ENCODE measurements at places on chromosomes 12 and 14.

- DNase-seq = no peak
Measured at GRCh38 chr14:99571303-99571986, 32.6 kb downstream of the CCDC85C start.

GRCh38 chr12:122389677-122390076 lies 32.8 kb downstream of the CLIP1 start:
- no peak for DNase-seq

- DNase-seq = no peak
Measured at GRCh38 chr14:25546826-25547225, 496.9 kb upstream of the STXBP6 start.

DNA sequence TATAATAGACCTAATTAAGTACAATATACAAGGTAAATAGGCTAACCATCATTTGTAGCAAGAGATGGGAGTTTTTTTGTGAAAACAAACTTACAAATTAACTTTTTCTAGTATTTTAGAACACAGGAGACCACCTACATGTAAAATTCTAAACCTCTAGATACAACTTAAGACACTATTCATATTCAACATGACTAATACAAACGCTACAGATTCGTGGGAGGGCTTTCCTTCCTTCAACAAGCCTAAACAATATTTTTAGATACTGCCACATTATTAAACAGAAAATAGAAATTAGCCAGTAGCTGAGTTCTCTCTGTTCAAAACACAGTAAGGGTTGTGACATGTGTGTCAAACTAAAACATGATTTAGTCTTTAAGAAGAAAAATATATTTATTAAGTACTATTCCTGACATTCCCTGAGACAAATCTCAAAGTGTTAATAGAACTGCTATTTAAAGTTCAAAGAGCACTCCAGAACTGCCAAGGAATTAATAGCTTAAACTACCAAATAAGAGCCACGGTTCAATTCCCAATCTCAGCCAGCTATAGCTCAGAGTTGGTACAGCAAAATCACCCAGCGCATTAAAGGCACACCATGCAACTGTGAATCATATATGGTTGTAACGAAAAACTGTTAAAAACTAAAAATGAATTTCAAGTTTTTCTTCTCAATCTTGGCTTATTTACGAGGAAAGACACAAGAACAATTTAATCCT lies 10.7 kb downstream of the MED13L start:
- no peak for DNase-seq

DNA sequence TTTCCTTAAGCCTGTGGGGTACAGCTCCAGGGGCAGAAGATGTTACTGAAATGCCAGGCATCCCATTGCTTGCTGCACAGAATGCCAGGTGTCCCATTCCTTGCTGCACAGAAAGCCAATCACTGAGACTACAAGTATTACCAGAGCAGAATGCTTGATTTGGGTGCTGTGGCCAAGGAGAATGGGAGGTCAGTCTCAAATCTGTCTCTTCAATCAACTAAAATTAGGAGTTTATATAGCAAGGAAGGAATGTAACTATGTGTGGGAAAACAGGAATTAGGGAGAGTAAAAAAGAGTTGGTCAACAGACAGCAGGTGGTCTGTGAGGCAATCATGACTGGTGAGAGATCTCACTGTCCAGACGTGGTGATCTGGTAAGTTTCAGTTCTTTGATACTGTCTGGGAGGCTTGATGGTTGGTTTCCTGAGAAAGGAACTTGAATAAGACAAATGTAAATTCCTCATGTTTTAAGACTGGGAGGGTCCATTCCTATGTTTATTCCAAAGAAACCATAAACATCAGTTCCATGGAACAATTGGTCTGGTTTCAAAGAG lies 31.2 kb upstream of the VASH1 start:
- DNase-seq = no peak

DNA sequence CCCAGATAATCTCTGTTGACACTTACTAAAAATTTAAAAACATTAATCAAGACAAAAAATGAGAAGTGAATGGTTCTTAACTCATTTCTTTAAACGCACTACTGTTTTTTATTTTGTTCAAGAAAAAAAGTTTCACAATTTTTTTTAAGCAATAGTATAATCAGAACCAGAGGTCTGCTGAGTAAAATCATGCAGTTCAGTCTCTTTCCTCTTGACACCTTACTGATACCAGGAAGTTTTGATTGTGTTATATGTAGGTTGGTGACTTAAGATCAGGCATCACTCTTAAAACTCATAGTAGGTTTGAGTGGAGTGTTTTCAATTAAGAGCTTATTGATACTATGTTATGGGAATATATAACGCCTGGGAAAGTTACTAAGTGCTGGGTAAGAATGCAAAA lies 121.4 kb downstream of the TRMT5 start:
- DNase-seq = no peak

DNA sequence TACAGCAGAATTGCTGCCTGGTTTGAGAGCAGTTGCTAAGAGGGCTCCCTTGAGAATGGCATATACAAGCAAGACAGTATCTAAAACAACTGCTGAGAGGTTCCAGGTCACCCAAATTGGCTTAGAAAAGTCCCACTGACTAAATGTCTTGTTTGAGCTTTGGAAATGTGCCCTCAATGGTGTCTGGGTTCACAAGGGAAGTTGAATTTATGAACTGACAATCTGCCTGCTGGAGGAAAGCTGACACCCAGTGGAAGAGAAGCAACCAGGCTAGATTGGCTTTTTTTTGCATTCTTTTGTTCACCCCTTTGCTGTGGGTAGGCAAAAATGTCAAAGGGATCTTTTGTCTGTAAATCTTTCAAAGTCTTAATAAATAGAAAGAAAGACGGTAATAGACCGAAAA lies 44.6 kb upstream of the NPFF start:
- no peak for DNase-seq

DNA sequence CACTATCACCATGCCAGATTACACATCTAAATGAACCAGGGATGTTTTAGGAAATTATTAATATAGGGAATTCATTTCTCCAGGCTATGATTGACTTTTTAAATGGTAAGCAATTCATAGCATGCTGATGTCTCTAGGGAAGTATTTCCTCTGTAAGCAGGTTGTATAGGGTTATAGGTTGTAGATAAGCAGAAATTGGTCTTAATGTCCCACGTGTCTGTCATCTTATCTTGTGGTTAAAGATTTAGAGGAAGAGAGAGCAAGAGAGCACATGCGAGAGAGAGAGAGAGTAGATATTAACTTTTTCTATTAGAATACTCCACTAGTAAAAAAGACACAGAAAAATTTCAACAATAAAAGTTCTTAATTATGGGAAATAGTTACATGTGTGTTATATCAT lies 32.6 kb downstream of the TRHDE start:
- no peak for DNase-seq

- DNase-seq = no peak
Measured at GRCh38 chr12:116694653-116695463, 43.0 kb downstream of the SPRING1 start.

DNA sequence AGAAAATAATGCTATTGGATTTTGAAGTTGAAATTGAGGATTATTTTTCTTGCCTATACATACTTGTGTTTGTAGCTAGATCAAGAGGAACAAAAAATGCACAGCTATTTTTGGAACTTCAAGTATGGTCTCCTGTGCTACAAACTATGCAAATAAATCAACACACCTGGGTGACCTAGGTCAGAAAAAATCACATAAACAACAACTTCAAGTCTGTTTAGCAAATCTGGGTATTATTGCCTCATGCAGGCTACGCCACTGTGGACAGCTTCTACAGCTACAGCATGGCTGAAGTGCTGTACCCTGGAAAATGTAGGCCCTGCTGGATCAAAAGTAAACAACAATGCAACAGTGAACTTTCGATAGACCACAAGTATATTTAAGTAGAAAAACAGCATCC lies 87.5 kb downstream of the SLC6A15 start:
- no peak for DNase-seq

DNA sequence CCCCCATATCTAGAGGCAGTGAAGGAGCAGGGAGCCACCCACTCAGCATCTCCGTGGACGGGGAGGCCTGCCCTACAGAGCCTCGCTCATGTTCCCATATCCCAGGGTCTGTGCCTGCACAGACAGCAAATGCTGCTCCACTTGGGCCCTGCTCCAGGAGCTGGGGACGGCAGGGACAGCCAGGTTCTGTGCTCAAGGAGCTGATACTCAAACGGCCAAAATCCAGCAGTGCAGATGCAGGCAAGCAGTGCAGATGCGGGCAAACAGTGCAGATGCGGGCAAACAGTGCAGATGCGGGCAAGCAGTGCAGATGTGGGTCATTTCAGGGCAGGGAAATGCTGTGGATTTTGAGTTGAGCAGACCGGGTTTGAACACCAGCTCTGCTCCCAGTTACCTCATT lies 6.2 kb upstream of the SERPINA12 start:
- DNase-seq = no peak

GRCh38 chr12:473863-474577 lies 14.3 kb downstream of the B4GALNT3 start:
- DNase-seq = no peak

DNA sequence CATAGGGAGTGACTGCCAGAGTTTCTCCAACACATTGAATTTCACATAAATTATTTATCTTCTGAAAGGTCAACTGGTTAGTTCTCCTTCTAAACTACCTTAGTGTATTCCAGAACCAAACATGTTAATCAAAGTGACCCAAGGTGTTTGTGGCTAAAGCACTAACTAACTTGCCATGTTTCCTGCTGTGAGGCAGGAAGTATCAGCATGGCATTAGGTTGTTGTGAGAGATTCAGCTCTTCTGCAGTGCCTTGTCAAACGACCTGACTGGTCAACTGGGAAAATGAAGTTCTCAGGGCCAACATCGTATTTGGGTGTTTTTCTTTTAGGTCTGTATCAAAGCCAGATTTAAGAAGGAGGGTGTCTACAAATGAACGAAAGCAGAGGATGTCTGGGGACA lies 448.1 kb downstream of the APAF1 start:
- DNase-seq = no peak

- DNase-seq = no peak
Measured at GRCh38 chr14:93035917-93036651, 79.6 kb downstream of the ITPK1 start.

DNA sequence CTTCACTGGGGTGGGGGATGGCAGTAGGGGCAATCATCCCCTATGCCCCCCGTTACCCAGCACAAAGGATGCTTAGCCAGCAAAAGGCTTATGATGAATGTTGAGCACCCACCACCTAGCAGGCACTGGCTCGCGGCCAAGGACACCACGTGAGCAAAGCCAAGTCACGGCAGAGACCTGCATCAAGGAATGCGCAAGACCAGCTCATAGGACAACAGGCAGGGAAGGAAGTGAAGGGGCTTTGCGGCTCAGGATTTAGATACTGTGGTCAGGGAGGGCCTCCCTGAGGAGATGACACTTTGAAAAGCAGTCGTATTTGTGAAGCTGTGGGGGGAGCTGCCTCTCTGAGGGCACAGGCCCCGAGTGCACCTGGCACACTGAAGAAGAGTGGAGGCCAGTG lies 32.8 kb downstream of the SH2B3 start:
- no peak for DNase-seq

- DNase-seq = no peak
Measured at GRCh38 chr14:47167402-47167801, 508.0 kb downstream of the MDGA2 start.

DNA sequence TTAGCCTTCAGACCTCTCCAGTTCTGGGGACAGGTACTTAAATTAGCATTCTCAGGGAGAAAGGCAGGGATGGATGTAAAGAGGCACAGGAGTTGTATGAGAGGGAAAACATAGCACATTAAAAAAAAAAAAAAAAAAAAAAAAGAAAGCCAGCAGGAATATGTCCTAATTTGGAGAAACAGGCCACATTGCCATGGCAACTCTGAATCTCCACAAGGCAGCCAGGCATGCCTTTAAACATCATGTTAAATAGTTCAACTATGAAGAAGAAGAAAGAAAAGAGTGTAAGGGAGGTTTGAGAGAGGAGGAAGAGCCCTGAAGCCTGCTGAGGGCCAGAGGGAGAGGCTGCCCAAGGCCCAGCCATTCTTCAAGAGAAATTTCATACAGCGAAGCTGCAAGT lies 145.8 kb downstream of the GRIN2B start:
- no peak for DNase-seq

GRCh38 chr14:24843494-24843893 lies 206.5 kb downstream of the STXBP6 start:
- no peak for DNase-seq

DNA sequence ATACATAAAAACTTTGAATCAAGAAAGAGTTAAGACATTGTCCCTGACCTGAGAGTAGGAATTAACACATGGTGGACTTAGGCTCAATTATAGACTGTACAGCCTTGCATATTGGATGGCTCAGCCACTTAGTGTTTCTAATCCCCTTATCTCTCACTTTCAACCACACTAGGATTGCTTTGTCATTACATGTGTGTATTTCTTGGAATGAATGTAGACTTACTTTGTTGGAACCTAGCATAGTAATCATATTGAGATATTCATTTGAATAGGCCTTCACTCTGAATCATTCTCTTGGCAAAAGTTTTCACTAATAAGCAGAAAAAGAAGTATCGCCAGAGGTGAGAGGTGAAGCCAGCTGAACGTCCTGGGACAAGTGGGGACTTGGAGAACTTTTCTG lies 1973.9 kb upstream of the FLRT2 start:
- DNase-seq = no peak

GRCh38 chr14:89422952-89423345 lies 5.9 kb upstream of the FOXN3 start:
- no peak for DNase-seq

- no peak for DNase-seq
Measured at GRCh38 chr14:69532561-69533340, 41.9 kb downstream of the CCDC177 start.

- no peak for DNase-seq
Measured at GRCh38 chr14:51511265-51511664, 140.4 kb upstream of the FRMD6 start.

DNA sequence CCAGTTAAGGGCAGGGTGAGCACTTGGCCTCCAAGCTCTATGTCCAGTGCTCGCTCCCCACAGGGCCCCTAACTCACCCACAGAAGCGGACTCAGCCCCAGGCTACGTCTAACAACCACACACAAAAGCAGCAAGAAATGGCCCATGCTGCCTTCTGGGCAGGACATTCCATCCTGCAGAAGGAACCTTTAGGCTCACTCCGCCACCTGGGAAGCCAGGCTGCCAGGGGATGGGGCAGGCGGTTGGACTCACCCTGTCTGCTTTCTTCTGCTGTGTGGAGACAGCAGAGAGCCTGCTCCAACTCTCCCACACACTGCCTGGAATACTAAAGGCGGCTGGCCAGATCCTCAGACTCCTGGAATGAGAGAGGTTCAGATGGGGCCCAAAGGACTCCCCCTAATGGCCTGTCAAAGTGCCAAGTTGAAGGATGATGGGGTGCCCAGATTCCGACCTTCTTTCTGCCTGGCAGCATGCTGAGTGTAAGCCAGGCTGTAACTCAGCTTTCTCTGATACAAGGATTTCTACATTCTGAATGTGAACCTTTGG lies 27.7 kb upstream of the BLTP3B start:
- no peak for DNase-seq

- DNase-seq = no peak
Measured at GRCh38 chr14:31269634-31270195, 62.1 kb upstream of the HECTD1 start.

DNA sequence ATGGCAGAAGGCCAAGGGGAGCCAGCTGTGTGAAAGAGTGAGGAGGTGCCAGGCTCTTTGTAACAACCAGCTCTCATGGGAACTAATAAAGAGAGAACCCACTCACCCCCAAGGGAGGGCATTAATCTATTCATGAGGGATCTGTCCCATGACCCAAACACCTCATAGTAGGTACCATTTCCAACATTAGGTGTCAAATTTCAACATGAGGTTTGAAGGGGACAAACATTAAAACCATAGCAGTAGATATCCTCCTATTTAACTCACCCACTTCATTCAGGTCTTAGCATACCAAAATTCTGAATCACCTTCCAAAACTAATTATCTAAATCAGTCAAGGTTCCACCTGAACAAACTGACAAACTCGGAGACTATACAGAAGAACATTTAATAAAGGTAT lies 75.3 kb downstream of the PPFIA2 start:
- no peak for DNase-seq
